Neural cell (in vitro differentiated cells): ENCODE measurements at places on chromosomes 4 and X. TPM values are rescaled to one million over a fixed set of nuclear protein-coding genes. Genes with fewer than 3 reads are reported as not detected.

Gene CENPI
- polyA plus RNA-seq = 1.7 and 1.8 TPM in 2 replicates

Gene ATP8A1
- polyA plus RNA-seq = 41.8 and 45.8 TPM in 2 replicates

Gene SPATA18
- polyA plus RNA-seq = 0.09 and 0.16 TPM in 2 replicates

Gene HERC6
- 0.33 TPM in 1 of 2 replicates, not detected in the other for polyA plus RNA-seq

Gene CENPVL1
- 3.2 and 5.6 TPM in 2 replicates for polyA plus RNA-seq

Gene CCNI
- polyA plus RNA-seq = 120 and 129 TPM in 2 replicates

Gene GABRE
- 0.10 TPM in 1 of 2 replicates, not detected in the other for polyA plus RNA-seq

Gene MAGEC1
- polyA plus RNA-seq = not detected in 2 replicates

Gene TMEM156
- not detected in 2 replicates for polyA plus RNA-seq

Gene CLNK
- not detected in 2 replicates for polyA plus RNA-seq

Gene TSR2
- polyA plus RNA-seq = 22.4 and 27.5 TPM in 2 replicates
